ENCODE measurements at places on chromosomes 1 and 21.

DNA sequence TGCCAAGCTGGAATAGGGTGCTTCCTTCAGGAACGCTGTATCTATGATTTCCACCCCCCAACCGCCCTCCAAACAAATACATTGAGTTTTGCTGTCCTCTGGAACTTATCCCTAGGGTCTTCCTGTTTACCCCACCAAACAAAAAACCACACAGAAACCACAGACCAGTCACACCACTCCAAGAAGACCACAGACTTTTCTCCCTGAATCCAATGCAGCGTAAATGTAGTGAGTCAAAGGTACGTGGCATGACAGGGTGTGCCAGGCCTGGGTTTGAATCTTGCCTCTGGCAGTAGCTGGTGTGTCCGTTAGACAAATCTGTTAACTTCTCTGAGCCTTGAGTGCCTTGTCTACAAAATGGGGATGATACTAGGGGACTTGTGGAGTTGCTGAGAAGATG is 27.8 kb downstream of the ASAP3 start:
- no peak for DNase-seq

DNA sequence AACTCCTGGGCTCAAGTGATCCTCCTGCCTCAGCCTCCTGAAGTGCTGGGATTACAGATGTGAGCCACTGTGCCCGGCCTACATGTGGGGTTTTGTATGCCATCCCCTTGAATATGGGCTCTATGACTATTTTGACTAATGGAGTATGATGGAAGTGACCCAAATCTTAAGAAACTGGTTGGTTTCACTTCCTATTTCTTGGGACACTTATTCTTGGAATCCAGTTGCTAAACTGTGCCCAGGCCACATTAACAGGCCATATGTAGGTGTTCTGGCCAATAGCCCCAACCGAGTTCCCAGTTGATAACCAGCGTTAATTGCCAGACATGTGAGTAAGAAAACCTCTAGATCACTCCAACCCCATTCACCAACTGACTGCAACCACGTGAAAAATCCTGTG is 36.3 kb upstream of the CLIC4 start:
- DNase-seq: no peak

DNA sequence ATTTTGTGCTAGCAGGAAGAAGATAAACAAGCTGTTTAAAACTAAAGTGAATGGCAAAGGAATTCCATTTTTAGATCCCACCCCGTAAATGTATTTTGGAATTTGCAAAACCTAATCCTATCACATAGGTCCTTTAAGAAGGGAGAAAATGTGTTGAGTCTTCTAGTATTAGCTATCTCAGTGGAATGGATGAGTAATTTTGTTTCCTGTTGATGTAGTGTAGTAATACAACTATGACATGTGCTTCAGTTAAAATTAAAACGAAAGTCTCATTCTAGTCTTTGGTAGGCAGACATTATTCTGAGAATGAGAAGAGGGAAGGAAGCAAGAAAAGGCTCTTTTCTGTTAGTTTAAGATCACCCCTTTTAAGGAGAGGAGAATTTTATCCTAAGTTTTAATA is 265.9 kb upstream of the C1orf105 start:
- no peak for DNase-seq

DNA sequence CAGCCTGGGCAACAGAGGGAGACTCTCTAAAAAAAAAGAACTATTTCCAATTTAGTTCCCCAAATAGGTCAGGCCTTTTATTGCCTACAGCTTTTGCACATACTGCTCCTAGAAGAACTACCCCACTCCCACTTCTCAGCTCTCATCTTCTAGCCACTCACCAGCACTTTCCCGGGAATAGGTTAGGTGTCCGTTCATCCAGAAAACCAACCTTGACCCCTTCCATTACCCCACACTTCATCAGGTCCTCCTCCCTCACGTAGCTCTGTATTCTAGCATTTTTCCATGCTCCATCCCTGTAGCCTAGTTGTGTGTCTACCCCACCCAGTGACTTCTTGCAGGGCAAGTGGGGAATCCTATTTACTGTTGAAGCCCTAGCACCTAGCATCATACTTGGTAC is 42.6 kb downstream of the C8B start:
- no peak for DNase-seq

GRCh38 chr1:154837034-154837671 is 32.9 kb downstream of the KCNN3 start:
- no peak for DNase-seq

- no peak for DNase-seq
Observed at GRCh38 chr1:11847667-11848372, at the start of gene NPPA. TSS of gene NPPA (minus strand) at chr1:11847783. CDS start at chr1:11847684, 99 bp downstream.

DNA sequence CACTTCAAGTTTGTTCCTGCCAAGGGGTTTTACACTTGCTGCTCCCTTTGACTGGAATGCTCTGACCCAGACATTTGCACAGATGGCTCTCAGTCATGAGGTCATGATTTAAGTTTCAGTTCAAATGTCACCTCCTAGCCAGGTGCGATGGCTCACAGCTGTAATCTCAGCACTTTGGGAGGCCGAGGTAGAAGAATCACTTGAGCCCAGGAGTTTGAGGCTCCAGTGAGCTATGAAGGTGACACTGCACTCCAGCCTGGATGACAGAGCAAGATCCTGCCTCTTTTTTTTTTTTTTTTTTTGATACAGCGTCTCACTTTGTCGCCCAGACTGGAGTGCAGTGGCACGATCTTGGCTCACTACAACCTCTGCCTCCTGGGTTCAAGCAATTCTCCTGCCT is 4.5 kb upstream of the ZMYM4 start:
- DNase-seq: no peak

DNA sequence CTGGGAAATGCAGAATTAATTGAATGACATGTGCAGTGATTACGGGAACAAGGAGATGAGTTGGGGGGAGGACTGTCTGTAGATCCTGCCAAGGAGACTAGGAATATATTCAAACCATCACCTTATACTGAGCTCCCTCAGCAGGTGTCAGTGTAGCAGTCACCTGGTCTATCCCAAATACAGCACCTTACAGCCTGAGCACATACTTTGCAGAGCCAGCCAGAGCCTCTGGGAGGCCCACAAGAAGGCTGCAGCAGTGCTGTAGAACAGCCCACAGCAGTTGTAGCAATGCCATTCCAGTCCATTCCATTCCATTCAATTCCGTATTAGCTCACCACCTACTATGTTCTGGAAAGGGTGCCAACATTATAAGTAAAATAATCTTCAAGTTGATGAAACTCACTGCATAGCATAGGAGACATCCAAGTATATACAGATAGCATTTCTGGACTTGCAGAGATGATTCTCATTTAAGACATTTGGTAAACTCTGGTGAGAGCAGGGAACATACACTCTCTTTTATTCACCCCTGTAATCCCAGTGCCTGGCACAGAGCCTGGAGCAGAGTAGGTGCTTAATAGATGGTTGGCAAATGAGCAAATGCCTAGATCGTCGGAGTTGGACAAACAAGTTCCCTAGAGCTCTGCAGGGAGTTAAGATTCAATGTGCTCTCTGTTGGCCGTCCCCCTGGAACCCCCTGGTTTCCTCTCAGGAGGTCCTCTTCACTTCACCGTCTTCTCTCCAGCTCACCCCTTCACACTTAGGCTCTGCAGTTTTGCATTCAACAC is 44.7 kb downstream of the KCNC4 start:
- no peak for DNase-seq

GRCh38 chr1:119485201-119485600 is 21.8 kb upstream of the HSD3B1 start:
- DNase-seq: no peak

DNA sequence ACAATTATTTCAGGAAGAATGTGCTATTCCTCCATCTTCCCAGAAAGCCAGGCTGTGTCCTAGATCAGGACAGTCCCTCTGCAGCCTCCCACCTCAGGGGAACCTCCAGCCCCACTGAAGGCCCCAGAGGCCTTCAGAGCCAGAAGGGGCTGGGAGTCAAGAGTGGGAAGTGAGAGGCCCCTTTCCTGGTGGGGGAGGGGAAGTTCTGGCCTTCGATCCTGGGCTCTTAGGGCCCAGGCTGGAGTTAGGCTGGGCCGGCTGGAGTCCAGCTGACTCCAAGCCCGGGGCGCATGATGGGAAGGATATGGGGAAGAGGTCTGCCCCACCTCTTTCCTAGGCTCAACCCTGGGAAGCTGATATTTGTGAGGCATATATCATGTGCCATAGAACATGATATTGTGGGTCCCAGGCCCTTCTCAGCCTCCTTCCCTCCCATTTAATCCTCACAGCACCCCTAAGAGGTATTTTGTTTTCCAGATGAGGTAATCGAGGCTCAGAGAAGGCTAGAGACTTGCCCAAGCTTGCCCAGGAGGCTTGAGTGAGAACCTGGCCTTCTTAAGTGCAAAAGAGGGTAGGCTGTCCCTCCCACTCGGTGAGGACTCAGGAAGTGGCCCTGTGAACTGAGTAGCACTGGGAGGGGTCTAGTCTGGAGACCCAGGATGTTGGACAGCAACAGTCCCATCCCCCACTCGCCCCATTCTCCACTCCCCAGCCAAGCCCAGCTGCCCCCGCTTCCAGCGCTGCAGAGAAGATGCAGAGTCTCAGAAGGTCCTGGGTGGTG is 18.6 kb upstream of the HSPG2 start:
- no peak for DNase-seq

GRCh38 chr1:204435381-204435831 is 23.8 kb upstream of the PPP1R15B start:
- no peak for DNase-seq

GRCh38 chr1:180092931-180093650 is 61.6 kb upstream of the QSOX1 start:
- no peak for DNase-seq

DNA sequence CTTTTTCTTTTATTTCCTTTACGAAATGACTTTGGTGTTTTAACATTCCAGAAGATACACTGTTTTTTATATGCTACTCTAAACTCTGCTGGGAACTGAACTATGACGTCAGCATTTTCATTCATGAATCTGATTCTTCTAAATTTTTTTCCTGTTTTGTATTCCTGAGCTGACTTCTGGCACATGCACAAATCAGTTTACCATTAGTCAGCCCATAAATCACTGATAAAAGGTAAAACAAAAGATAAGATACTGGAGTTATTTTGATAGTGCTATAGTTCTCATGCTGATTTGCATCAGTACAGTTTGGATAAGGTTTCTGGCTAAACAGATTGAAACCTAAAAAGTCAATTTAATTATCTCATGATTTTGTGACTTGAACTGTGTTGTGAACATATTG is 10.4 kb downstream of the CAMTA1 start:
- DNase-seq: no peak

DNA sequence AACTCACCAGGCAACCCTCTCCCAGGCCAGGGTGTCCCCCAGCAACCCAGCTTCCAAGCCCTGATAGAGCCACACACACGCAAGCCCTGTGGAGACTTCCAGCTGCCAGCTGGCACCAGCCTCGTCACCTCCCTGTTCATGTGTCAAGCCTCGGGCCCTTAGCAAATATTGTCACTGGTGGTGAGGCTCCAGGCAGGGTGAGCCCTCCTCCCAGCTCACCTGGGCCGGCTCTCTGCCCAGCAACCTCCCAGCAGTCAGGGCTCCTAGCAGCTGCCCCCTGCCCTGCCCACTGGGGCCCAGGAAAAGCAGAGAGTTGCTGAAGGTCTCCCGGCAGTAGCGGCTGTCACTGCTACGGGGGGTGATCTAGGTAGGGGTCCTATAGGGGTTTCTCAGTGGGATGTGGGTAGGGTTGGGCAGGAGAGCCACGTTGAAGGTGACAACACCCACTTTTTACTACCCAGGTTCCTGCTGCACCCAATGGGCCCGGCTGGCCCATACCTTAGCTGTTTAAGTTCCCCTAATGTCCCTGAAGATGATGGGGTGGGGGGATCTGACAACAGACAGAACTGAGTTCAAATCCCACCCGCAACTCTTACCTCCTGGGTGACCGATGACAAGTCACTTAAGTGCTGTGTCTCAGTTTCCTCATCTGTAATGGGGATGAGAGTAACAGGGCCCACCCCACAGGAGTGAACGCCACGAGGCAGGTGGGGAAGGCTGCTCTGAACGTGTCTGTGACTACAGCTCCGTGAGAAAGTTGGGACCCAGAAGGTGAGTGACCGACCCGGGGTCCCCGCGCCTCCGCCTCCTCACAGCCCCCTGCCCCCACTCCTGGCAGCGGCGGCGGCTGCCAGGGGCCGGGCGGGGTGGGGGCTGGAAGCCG is 678 bp downstream of the TTC39A start:
- DNase-seq: no peak

DNA sequence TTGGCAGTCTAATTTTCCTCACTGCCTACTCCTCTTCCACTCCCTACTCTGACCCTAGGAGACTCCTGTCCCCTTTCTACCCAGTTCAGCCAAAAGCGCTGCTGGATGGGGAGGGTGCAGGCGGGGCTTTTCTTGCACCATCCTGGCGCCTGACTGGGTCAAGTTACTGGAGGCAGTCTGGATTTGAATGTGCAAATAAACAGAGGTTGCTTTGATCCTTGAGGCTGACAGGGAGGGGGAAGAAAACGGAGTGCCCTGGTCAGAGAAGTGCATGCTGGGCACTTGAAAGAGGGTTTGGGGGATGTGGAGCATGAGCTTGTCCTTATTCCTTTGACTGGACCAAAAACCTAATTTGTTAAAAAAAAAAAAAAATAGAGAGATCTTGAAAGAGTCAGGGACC is 76.8 kb upstream of the SOX13 start:
- DNase-seq: no peak

DNA sequence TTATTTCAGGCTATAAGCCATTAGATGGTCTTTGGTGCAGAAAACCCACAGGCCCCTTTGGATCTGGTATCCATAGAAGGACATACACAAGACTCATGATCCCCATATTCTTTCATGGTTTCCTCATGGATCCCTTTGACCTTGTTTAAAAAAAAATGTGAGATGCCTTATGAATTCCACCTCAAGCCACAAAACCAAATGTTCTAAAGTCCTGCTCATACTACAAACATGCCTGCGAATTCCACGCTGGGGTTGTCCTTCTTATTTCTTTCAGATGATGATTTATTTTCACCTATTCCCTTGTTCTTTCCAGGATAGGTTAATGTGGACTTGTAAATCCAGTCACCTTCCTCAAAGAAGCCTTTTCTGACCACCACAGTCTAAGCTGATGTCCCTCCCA is 256.9 kb upstream of the DPYD start:
- DNase-seq: no peak

GRCh38 chr1:114435088-114435715 is 75.8 kb downstream of the TRIM33 start:
- DNase-seq: no peak

DNA sequence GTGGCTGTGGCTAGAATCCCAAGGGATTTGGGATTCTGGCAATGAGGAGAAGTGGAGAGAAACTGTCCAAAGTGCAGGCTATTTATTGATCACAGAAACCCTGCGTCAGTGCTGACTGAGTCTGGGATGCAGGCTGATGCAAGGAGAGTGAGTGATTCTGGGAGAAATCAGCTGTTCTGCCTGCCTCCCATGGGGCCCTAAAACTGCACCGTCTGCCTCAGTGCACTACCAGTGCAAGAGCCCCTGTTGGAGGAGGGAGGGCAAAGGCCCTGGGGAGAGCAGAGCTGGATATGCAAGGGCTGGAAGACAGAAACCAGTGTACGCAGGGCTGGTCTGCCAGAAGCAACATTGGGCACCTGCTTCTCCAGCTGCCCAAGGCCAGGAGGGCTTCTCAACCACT is 42.6 kb downstream of the C1orf198 start:
- DNase-seq: no peak

GRCh38 chr1:205577874-205578658 is 53.7 kb downstream of the ELK4 start:
- no peak for DNase-seq

- DNase-seq: no peak
Observed at GRCh38 chr1:110390692-110391245, at the start of gene SLC16A4. TSS of gene SLC16A4 (minus strand) at chr1:110391026. CDS start at chr1:110389323, 1,703 bp downstream.

- DNase-seq: no peak
Observed at GRCh38 chr1:67771152-67771551, 62.1 kb downstream of the GNG12 start.

Data from stimulated activated CD8-positive, alpha-beta memory T cell treated with anti-CD3 and anti-CD28 coated beads, Interleukin-7, amount 100 ng/mL, for 1 hour (primary cell).